ENCODE measurements at places on chromosomes 4 and X. TPM values are rescaled to one million over a fixed set of nuclear protein-coding genes. Genes with fewer than 3 reads are reported as not detected.

DNA sequence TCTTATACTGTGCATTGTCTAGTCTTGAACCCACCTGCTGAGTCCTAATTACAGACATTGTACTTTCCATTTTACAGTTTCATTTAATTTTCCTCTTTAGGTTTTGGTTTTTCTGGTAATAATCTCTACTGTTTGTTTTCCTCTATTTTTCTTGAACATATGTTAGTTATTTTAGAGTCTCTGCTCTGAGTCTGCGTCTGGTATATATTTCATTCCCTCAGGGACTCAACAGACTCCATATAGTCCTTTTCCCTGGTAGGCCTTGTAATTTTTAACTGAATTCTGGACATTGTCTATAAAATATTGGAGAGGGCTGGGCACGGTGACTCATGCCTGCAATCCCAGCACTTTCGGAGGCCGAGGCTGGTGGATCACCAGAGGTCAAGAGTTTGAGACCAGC, 121.8 kb upstream of the STOX2 start:
- no peak for DNase-seq

CORIN gene
- total RNA-seq: 1.2 TPM

ESX1 gene
- total RNA-seq: not detected

DNA sequence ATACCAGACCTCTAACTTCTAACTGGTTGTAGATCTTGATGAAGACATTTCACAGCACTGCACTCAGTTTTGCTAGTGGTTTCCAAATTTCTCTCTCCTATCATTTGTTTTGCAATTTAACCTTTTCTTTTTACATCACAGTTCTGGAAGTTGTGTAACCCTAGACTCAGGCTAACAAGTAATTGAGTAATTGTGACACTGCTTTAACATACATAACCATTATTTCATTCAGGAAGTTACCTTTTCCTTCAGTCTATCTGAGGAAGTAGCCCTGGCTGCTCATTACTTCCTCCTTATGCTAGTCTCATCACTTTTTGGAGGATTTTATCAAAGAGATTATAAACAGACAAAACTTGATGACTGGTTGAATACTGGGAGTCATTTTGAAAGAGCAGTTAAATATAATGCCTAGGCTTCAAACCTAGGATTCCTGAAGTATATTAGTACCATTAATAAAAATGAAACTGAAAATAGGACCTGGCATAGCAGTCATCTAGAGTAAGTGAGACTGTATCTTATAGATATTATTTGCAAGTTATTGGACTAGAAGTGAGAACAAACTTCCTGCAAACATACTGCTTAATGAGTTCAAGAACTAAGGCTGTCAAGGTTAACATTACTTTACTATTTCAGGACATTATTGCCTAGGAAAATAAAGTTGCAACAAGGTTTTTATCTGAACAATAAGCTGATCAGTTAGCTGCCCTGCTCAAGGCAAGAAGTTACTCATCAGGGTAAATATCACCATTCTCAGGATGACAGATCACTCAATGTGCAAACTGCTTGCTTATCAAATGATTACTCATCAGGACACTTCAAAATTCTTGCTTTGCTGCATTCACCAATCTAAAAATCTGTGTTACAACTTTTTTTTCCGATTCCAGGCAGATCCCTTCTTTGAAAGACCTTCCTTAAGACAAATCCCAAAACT, 25.6 kb upstream of the TEX13C start:
- no peak for DNase-seq

DNA sequence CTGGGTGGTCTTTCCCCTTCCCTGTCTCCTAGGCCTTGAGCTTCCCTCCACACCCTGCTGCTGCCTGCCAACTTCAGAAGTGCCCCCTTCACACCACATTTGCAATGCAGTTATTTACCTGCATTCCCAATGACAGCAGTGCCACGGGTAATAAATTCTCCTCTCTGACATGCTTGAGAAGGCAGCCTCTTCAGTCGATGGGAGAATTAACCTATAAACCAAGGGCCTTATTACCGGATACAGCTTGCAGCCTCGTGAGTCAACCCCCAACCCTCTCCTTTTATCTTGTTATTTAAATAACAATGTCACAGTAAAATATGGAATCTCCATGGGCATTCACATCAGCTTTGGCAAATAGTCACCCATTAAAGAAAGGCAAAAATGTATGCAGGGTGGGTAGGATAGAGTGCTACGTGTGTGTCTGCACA, 34.7 kb upstream of the LGI2 start:
- DNase-seq: no peak

- peak; percentile 57 for DNase-seq
Observed at GRCh38 chr4:106898621-106899230, 137.4 kb downstream of the DKK2 start.

BEX5 gene
- total RNA-seq: not detected

DNA sequence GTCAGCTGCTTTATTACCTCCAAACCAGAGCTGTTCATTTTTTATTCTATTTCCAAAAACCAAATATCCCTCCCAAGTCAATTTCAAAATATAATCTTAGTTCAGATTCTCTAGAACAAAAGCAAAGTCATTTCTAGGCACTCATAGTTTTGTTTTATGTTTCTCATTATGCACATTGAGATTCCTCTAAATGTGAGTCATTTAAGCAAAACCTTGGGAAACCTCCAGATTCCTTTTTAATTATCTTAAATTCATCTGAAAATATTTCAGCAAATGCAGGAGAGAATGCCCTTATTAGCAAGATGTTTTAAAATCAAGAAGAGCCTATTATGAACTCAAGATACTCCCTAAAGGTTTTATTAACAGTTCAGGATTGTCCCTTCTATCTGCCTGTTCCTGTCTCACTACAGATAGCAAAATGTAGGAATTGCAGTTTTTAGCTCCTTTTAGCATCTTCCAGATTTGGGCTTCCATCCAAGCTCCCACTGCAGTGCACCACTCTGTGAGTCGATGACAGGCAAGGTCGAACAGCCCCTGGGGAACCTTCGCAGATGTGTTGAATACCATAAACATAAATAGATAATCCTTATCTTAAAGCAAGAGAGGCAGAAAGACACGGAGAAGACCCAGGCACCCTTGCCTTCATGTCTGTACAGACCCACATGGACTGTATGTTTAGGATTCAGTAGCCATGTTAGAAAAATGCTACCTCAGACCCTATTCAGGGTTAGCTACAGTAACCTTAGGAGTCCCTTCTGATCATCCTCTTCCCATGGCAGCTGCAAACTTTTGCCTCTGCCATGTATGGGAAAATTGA, 11.3 kb upstream of the SLC9A7 start:
- DNase-seq: peak; percentile 72

- DNase-seq: no peak
Observed at GRCh38 chr4:93086356-93086755, 742.2 kb upstream of the ATOH1 start.

DNA sequence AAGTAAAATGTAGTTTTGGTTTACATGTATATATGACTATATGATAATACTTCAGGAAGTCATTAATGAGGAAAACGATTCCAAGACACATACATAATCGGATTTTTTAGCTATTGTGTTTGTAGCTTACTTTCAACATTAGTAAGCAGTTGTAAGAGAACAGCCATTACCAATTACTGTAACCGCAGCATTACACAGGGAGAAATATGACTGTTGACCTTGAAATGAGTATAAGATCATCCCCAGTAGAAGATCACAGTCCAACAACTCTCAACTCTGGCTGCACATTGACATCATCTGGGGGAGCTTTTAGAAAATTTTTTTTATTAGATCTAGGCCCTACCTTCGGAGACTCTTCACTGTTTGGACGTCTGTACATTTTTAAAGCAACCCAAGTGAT, 762.0 kb upstream of the MAGEB2 start:
- DNase-seq: no peak

GRCh38 chr4:31422006-31422405, 701.8 kb downstream of the PCDH7 start:
- DNase-seq: no peak

PRR32 gene
- not detected for total RNA-seq

JAKMIP1 gene
- total RNA-seq: not detected

GRCh38 chrX:7083468-7084396, 63.8 kb upstream of the STS start:
- peak; percentile 93 for DNase-seq

GRCh38 chr4:122842392-122842791, 15.8 kb downstream of the FGF2 start:
- DNase-seq: no peak

DNA sequence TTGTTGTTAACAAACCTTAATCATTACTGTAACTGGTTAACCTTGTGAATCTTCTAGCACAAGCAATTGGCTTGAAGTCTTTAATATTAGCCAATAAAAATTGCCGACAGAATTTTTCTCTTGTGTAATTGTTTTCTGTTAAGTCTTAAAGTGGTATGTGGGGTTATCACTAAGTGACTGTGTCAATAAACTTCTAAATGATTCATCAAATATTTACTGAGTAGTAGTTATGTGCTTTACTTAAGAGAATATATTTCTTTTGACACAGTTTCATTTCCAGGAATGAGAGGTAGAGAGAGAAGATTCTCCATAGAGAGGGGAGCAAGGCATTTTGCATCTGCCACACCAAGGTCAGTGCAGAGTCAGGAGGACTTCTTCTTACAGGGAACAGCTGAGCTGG, 2361.6 kb upstream of the AGA start:
- DNase-seq: no peak

DNA sequence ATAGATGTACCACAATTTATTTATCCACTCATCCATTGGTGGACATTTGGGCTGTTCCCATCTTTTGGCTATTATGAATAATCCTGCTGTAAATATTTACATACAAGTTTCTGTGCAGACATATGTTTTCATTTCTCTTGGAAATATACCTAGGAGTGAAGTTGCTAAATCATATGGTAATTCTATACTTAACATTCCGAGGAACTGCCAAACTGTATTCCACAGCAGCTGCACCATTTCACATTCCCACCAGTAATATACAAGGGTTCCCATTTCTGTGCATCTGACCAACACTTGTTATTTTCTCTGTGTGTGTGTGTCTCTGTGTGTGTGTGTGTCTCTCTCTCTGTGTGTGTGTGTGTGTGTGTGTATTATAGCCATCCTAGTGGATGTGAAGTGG, 15.4 kb upstream of the DOCK11 start:
- DNase-seq: peak; percentile 4

GRCh38 chrX:38900719-38901118, 99.5 kb downstream of the MID1IP1 start:
- no peak for DNase-seq

DNA sequence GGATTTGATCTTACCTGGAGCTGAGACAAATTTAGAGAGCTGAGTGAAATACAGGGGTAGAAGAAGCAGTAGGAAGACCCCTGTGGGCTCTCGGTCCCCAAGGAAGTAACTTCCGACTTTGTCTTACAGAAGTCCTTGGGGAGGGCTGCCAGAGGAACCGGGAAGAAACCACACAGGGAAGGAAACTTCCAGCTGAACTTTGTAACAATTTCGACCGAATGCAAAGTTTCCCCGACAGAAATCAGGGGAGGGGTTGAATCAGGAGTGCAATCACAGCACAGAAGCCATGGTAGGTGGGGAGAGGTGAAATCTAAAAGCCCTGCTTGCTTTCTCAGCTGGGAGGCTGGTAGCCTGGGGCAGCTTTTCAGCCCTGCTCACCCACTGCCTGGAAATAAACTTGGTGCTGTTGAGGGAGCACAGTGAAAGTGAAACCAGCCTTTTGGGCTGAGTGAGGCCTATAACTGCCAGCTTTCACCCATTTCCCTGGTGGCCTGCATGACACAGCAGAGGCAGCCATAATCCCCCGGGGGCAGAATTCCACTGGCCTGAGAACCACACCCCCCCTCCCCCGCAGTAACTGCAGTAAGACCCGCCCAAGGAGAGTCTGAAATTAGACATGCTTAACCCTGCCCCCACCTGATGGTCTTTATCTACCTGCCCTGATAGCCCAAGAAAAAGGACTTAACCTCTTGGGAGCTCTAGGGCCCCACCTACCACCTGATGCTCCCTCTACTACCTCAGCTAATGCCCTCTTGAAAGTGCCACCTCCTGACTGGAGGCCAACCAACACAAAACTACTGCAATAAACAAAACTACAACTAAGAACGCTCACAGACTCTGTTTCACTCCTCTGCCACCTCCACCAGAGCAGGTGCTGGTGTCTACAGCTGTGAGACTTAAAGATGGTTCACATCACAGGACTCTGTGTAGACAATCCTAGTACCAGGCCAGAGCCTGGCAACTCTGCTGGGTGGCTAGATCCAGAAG, 248.2 kb downstream of the PARM1 start:
- DNase-seq: no peak

MTMR8 gene
- not detected for total RNA-seq

DNA sequence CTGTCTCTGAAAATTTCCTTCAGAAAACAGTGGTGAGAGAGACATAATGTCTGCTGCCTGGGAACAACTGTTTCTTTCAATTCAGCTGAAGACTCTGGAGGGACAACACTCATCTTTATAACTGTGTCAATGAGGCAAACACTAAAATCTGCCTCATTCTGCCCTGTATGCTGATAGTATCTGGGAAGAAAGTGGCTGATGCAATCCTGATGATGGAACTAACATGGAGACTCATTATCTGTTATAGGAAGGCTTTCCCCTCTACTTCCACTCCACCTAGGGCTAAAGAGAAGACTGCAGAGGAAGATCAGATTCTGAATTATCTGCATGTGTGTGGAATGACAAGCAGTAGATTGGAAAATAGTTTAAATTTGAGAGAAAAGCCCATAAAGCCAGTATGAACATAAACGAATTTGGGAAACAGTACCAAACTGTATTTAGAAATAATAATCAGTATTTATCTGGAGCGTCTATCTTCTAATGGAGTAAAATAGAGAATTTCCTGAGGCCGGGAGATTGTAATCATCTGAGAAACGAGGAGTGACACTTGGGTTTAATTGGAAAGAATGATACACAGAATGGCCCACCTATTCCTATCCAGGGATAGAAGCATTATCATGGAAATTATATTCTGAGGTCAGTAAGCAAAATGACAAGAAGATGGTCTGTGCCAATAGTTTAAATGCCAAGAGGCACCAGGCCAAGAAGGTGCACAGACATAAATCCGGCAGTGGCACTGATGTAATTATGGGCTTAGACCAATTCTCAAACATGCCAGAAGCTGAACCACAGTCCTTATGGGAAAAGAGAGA, 85.4 kb downstream of the SHISA3 start:
- DNase-seq: no peak

- DNase-seq: no peak
Observed at GRCh38 chr4:28227764-28228163, 1367.1 kb downstream of the STIM2 start.

DNA sequence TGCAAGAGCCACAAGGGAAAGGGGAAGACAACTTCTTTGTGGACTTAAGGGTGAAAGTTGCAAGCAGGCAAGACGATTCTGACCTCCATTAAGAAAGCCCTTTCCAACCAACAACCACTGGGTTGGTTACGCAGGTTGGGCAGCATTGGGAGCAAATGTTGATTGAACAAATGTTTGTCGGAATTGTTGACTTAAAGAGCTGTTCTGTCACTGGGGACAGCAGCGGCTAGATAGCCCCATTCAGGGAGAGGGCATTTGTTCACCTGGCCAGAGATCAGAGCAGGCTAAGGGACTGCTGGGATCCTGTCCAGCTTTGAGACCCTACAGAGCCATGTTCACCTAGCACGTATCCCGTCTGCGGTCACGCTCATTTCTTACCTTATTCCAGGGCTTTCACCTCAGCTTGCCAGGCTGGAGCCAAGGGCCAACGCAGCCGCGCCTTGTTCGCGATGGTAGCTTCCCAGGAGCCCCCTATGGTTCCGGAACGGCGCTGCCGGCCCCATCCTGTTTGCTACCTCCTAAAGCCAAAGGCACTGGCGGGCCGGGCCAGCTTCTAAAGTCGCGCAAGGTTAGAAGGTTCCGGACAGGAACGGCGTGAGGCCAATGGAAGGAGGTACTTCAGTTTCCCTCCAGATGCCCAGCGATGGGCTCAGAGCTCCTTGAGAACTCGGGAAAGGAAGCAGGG, 24.6 kb downstream of the F9 start:
- no peak for DNase-seq
